Endothelial cell of umbilical vein (primary cell): ENCODE measurements at places on chromosomes 11 and 22. TPM values are rescaled to one million over a fixed set of nuclear protein-coding genes. Genes with fewer than 3 reads are reported as not detected.

Gene HEPN1
- not detected in 2 replicates for total RNA-seq

Gene BAD
- total RNA-seq: 61.6 and 65.3 TPM in 2 replicates

Gene UCP3
- total RNA-seq: 1.3 and 1.4 TPM in 2 replicates

Gene OR10A2
- not detected in 2 replicates for total RNA-seq

DNA sequence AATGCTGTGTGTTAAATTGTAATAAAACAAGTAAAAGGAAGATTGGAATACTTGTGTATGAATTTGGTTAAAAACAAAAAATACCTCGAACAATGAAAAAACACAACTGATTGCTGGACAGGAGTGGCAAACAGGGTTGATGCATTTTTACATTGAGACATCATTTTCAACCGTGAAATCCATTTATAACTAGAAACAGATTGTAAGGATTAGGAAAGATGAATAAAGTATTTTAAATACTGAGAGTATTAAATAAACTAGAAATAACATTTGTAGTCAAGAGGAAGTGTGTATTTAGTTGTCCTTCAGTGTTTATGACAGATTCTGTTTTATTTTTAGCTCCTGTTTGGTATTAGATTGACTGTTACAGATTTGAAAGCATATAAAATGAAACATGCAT, 5.4 kb downstream of the ATM start:
- no peak for DNase-seq
- H3K36me3 ChIP-seq: peaks cover 13% of the 10 kb centered on the region
- H3K4me1 ChIP-seq: peaks cover 16% of the 10 kb centered on the region
- no peaks in the 10 kb centered on the region for H3K27me3 ChIP-seq

- H3K27ac ChIP-seq: no peak overlapping the region
- H3K27me3 ChIP-seq: no peaks in the 10 kb centered on the region
- H3K4me1 ChIP-seq: peaks cover 6% of the 10 kb centered on the region
- no peak overlapping the region for H3K4me3 ChIP-seq
- DNase-seq: no peak
These were observed 109.3 kb downstream of the ARFGAP2 start for GRCh38 chr11:47067401-47067800.

GRCh38 chr11:36467012-36467411, 43.1 kb downstream of the TRAF6 start:
- DNase-seq: no peak
- no peak overlapping the region for H3K27ac ChIP-seq
- H3K27me3 ChIP-seq: no peaks in the 10 kb centered on the region
- H3K4me1 ChIP-seq: no peaks in the 10 kb centered on the region
- no peaks in the 10 kb centered on the region for H3K36me3 ChIP-seq

GRCh38 chr11:7651140-7651551, 22.2 kb downstream of the CYB5R2 start:
- DNase-seq: no peak
- no peak overlapping the region for H3K4me3 ChIP-seq
- H3K36me3 ChIP-seq: no peaks in the 10 kb centered on the region
- no peaks in the 10 kb centered on the region for H3K4me1 ChIP-seq
- H3K27ac ChIP-seq: no peak overlapping the region
- no peaks in the 10 kb centered on the region for H3K27me3 ChIP-seq

- H3K27ac ChIP-seq: no peak overlapping the region
- no peaks in the 10 kb centered on the region for H3K4me1 ChIP-seq
- H3K4me3 ChIP-seq: no peak overlapping the region
These were observed 15.6 kb downstream of the PTH start for GRCh38 chr11:13480198-13480597.

- H3K27ac ChIP-seq: no peak overlapping the region
- H3K27me3 ChIP-seq: peaks cover 2% of the 10 kb centered on the region
- DNase-seq: no peak
These were observed 182.4 kb downstream of the SPON1 start for GRCh38 chr11:14144934-14145333.

DNA sequence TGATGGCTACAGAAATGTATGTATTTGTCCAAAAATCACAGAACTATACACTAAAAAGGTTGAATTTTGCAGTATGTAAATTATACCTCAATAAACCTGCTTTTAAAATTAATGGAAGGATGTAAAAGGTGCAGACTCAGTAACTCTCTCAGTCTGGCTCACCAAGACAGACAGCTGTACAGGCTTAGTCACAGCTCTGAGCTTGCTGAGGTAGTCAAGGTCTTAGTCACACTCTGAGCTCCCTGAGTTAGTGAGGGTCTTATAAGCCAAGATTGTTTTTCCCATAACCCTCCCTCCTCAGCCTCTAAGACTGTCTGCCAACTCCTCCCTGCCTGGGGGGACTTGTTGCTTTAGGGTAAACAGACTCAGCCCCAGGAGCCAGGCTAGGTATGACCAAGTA, 59.3 kb upstream of the IZUMO1R start:
- no peak overlapping the region for H3K27ac ChIP-seq
- DNase-seq: no peak
- no peak overlapping the region for H3K4me3 ChIP-seq
- no peaks in the 10 kb centered on the region for H3K36me3 ChIP-seq
- no peaks in the 10 kb centered on the region for H3K27me3 ChIP-seq

DNA sequence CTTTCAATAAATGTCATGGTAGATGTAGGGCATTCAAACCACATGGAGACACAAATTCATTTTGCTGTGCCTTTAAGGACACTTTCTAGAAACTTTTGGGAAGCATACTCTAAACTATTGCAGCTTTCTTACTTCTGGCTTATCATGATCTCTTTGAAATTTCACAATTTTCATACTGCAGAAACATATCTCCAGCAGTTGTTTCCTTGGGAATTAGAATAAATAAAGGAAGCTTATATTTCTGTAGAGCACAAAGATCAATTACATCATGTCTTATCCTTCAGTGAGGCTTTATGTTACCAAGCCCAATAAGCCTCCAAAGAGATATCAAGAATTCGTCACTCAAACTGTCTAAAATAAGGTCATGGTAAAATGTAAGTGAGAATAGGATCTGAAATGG, 74.5 kb upstream of the RAB38 start:
- H3K27ac ChIP-seq: no peak overlapping the region
- DNase-seq: no peak
- H3K4me1 ChIP-seq: no peaks in the 10 kb centered on the region
- no peaks in the 10 kb centered on the region for H3K27me3 ChIP-seq
- no peak overlapping the region for H3K4me3 ChIP-seq
- no peaks in the 10 kb centered on the region for H3K36me3 ChIP-seq

- no peak overlapping the region for H3K27ac ChIP-seq
- peaks cover 5% of the 10 kb centered on the region for H3K27me3 ChIP-seq
- H3K36me3 ChIP-seq: no peaks in the 10 kb centered on the region
- no peaks in the 10 kb centered on the region for H3K4me1 ChIP-seq
- no peak overlapping the region for H3K4me3 ChIP-seq
These were observed 102.1 kb downstream of the CD44 start for GRCh38 chr11:35241083-35241482.

GRCh38 chr11:39209981-39210380, 2249.5 kb downstream of the LRRC4C start:
- no peaks in the 10 kb centered on the region for H3K27me3 ChIP-seq
- H3K27ac ChIP-seq: no peak overlapping the region
- no peak for DNase-seq

- peaks cover 3% of the 10 kb centered on the region for H3K27me3 ChIP-seq
- H3K4me1 ChIP-seq: no peaks in the 10 kb centered on the region
- H3K4me3 ChIP-seq: no peak overlapping the region
- DNase-seq: peak; percentile 9
These were observed 8.0 kb downstream of the VSTM5 start for GRCh38 chr11:93842461-93842860.

- no peaks in the 10 kb centered on the region for H3K27me3 ChIP-seq
- no peak for DNase-seq
- no peak overlapping the region for H3K4me3 ChIP-seq
- H3K27ac ChIP-seq: no peak overlapping the region
These were observed 362.7 kb downstream of the CADM1 start for GRCh38 chr11:115141231-115142114.

- no peaks in the 10 kb centered on the region for H3K27me3 ChIP-seq
- no peak overlapping the region for H3K27ac ChIP-seq
- H3K36me3 ChIP-seq: no peaks in the 10 kb centered on the region
- H3K4me3 ChIP-seq: no peak overlapping the region
- DNase-seq: no peak
These were observed 24.4 kb upstream of the FBLN1 start for GRCh38 chr22:45478108-45478771.

DNA sequence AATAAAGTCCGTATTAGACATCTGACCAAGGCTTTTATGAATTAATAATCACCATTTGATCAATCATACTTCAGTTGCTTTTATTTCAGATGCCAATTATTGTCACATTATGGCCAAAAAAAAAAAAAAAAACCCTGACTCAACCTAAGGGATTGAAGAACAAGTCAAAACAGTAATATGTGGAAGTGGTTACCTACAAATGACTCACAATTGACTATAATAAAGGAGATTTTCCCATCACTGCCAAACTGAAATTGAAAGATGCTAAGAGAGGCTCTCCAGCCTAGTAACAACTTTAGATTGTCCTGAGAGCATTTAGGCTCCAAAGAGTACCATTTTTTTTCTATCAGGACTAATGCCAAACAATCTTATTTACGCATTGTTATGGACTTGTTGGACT, 35.2 kb downstream of the SOX6 start:
- H3K36me3 ChIP-seq: no peaks in the 10 kb centered on the region
- no peaks in the 10 kb centered on the region for H3K27me3 ChIP-seq
- DNase-seq: no peak
- H3K4me1 ChIP-seq: no peaks in the 10 kb centered on the region
- H3K4me3 ChIP-seq: no peak overlapping the region

GRCh38 chr11:100438376-100438775, 248.7 kb upstream of the ARHGAP42 start:
- no peaks in the 10 kb centered on the region for H3K4me1 ChIP-seq
- no peaks in the 10 kb centered on the region for H3K27me3 ChIP-seq
- H3K4me3 ChIP-seq: no peak overlapping the region
- no peak overlapping the region for H3K27ac ChIP-seq

DNA sequence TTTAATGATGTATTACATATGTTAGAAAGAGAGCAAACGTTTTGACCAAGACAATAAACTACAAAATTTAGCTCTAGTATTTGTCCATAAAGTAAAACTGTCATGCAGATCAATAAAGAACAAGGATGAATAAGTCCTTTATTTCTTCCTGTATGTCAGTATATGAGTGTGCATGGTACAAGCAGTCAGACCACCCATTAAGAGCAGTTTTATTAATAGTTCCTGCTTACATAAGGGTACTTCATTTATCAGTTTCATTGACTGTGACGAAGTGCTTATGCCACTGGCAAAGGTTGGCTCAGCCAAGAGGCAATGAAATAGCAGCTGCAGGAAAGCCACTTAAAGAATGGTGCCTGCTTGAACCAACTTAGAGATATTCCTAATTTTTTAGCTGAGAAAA, 913.0 kb upstream of the CNTN5 start:
- no peaks in the 10 kb centered on the region for H3K27me3 ChIP-seq
- H3K27ac ChIP-seq: no peak overlapping the region
- no peaks in the 10 kb centered on the region for H3K36me3 ChIP-seq
- no peak overlapping the region for H3K4me3 ChIP-seq

- H3K27me3 ChIP-seq: peaks cover 47% of the 10 kb centered on the region
- no peaks in the 10 kb centered on the region for H3K4me1 ChIP-seq
These were observed 1.0 kb downstream of the KCNJ4 start for GRCh38 chr22:38453996-38454352.

DNA sequence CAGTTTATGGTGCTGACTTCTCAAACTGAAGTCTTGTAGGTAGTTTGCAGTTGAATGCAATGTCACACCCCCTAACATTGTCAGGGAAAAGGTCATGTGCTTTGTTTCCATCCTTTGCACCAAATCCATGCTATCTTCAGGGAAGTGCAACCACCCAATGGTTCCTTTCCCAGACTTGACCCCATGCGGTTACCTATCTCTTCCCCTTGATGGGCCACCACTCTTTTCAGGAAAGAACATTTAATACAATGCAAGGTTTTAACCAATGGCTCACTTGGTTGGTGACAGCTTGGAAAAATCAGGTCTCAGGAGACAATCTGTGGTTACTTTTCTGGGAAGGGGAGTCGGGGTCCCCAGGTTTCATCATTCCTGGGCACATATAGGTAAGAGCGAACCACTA, 2.1 kb downstream of the ABTB2 start:
- no peak for DNase-seq
- peaks cover 14% of the 10 kb centered on the region for H3K4me1 ChIP-seq
- no peak overlapping the region for H3K4me3 ChIP-seq
- peaks cover 23% of the 10 kb centered on the region for H3K27me3 ChIP-seq

DNA sequence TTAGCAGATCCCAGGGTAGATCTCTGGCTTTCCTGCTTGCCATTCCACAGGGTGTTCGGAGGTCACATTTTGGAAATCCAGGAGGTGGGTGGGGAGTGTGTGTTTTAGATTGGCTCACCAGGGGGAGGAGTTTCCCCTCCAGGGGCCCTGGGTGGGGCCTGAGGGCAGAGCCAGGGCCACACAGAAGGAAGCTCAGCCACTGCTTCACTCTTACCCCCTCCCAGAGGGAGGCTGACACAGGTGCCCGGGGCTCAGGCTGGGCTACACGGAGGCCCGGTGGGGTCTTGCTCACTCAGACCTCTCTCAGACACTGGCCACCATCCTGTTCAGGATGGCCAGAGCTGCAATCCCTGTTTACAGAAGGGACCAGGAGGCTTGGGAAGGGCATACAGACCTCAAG, 2.5 kb downstream of the WNT7B start:
- peaks cover 64% of the 10 kb centered on the region for H3K27me3 ChIP-seq
- H3K4me1 ChIP-seq: peaks cover 9% of the 10 kb centered on the region
- H3K4me3 ChIP-seq: no peak overlapping the region

GRCh38 chr11:65538915-65539743, 14.2 kb downstream of the SCYL1 start:
- peaks cover 30% of the 10 kb centered on the region for H3K36me3 ChIP-seq
- peaks cover 6% of the 10 kb centered on the region for H3K4me1 ChIP-seq
- H3K27me3 ChIP-seq: no peaks in the 10 kb centered on the region
- H3K27ac ChIP-seq: no peak overlapping the region

DNA sequence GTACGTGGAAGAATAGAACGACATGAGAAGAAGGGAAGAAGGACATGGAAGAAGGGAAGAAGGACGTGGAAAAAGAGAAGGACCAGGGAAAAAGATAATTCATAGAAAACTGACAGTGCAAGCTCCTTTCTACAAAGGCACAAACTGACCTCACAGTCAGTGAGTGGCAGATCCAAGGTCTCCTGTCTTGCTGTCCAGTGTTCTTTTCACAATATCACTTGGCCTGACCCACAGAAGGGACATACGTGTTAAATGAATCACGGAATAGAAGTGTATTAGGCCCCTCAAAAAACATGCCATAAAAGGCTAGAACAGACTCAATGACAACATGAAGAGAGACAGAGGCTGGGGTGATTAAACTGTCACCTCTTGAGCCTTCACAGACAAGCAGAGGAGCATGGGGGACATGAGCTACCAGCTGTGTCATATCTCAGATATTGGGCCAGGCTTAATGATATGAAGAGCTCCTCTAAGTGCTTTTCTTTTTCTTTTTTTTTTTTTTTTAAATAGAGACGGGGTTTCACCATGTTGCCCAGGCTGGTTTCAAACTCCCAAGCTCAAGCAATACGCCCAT, 4.6 kb downstream of the ASCC2 start:
- H3K4me1 ChIP-seq: peaks cover 13% of the 10 kb centered on the region
- no peaks in the 10 kb centered on the region for H3K27me3 ChIP-seq
- peaks cover 2% of the 10 kb centered on the region for H3K36me3 ChIP-seq
- no peak overlapping the region for H3K4me3 ChIP-seq

GRCh38 chr11:34564406-34564805, 50.8 kb upstream of the ELF5 start:
- no peak overlapping the region for H3K27ac ChIP-seq
- peaks cover 6% of the 10 kb centered on the region for H3K27me3 ChIP-seq
- H3K4me3 ChIP-seq: no peak overlapping the region
- H3K4me1 ChIP-seq: no peaks in the 10 kb centered on the region
- no peaks in the 10 kb centered on the region for H3K36me3 ChIP-seq
